HS-5 (cell line): ENCODE measurements at places on chromosomes 6 and 20.

- DNase-seq: no peak
Observed at GRCh38 chr6:85483846-85484245, 34.0 kb downstream of the NT5E start.

- no peak for DNase-seq
Observed at GRCh38 chr20:38804221-38804620, 1.3 kb upstream of the PPP1R16B start.

DNA sequence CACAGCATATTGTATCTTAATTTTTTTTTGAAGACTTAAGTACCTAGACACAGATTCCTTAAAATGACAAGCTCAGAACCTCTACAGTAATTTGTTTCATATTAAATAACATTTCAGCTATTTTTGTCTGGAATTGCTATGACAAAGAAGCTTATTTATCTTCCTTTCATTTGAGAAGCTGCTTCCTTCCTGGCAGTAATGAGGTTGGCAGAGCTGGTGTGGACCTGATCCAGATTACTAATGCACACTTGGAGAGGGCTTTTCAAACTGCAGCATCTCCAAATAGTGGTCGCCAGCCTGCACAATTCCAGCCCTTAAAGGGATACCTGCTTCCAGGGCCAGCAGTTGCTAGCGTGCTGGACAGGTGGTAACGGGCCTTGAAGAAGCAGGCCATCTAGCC, 12.1 kb downstream of the PTCHD4 start:
- DNase-seq: no peak

- no peak for DNase-seq
Observed at GRCh38 chr6:3196770-3197169, 30.7 kb downstream of the TUBB2B start.

DNA sequence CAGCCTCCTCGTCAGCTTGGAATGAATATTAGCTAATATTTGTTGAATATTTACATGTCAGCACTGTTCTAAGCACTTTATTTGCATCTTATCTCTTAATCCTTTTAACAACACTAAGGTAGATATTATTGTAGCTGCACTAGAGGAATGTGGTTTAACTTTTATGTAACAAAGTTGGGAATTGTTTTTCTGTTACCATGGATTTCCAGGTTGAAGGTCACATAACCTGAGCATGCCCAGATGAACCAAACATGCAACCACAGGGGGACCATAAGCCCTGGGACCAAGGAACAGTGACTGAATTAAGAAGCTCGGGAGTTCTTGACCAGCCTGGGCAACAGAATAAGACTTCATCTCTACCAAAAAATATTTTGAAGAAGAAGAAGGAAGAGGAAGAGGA, 29.1 kb upstream of the YWHAB start:
- DNase-seq: no peak

DNA sequence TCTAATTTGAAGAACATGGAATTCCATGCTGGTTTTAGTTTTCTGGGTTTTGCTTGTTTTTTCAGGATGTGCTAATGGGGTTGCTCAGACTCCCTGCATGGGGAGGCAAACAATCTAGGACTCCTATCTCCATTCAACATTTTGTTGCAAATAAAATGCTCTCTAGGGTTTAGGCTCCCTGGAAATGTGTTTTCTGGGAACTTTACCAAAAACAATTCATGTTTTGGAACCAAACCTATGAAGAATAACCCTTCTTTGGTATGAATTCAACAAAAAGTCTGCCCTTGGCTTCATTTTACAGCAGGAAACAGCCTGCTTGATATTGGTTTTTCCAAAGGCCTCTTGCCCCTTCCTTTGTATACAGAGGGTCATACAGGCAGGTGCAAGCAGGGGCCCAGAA, 217.7 kb downstream of the FOXA2 start:
- no peak for DNase-seq

- DNase-seq: peak; percentile 31
Observed at GRCh38 chr6:161029195-161029809, 37.7 kb downstream of the MAP3K4 start.

GRCh38 chr20:8117636-8118035, 14.4 kb upstream of the PLCB1 start:
- no peak for DNase-seq

- DNase-seq: no peak
Observed at GRCh38 chr6:106782536-106783285, 153.3 kb downstream of the QRSL1 start.

- peak; percentile 88 for DNase-seq
Observed at GRCh38 chr20:36017048-36017951, 48.9 kb downstream of the CNBD2 start.

DNA sequence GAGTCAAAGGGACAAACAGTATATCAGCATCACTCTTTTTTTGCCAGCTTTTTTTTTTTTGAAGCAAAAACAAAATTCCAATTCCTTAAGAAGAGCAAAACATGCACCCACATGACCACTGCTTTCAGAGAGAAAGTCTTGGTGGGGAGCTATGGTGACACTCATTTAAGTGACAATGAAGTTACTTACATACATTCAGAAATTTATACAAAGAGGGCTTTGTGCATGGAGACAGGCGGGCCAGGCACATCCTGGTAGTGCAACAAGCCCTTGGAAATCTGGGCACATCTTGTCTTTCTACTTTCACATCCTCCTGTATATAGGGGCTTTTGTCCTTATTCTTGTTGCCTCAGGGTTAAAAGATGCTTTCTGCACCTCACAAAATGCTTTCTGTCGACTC, 55.9 kb downstream of the IL22RA2 start:
- no peak for DNase-seq

DNA sequence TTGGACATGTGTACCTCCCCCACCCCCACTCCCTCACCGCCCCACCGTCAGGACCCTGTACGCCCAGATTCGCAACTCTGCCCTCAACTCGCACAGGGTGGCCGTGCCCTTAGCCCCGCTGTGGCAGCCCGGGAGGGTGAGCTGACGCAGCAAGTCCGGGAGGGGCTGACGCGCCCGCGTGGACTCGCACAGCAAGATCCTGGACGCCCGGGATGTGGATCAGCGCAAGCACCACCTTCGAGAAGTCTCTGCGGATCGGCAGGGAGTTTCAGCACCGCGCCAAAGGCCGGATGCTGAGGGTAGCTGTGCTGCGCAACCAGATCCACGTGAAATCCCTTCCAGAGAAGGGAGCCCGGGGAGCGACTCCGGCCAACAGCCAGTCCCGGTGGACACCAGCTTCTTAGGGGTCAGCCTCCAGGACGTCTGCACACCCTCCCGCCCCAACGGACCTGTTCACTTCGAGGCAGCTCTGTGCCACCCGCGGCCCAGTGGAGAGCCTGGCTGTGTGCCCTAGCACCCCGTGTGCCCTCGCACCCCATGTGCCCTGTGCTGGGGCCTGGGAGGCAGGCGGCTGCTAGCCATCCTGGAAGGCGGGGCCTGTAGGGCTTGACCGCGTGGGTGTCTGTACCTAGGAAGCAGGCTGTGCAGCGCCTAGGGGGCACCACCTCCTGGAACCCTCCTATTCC, 6.7 kb upstream of the GJA10 start:
- DNase-seq: no peak

- peak; percentile 53 for DNase-seq
Observed at GRCh38 chr6:92779746-92780145, 639.6 kb downstream of the EPHA7 start.

DNA sequence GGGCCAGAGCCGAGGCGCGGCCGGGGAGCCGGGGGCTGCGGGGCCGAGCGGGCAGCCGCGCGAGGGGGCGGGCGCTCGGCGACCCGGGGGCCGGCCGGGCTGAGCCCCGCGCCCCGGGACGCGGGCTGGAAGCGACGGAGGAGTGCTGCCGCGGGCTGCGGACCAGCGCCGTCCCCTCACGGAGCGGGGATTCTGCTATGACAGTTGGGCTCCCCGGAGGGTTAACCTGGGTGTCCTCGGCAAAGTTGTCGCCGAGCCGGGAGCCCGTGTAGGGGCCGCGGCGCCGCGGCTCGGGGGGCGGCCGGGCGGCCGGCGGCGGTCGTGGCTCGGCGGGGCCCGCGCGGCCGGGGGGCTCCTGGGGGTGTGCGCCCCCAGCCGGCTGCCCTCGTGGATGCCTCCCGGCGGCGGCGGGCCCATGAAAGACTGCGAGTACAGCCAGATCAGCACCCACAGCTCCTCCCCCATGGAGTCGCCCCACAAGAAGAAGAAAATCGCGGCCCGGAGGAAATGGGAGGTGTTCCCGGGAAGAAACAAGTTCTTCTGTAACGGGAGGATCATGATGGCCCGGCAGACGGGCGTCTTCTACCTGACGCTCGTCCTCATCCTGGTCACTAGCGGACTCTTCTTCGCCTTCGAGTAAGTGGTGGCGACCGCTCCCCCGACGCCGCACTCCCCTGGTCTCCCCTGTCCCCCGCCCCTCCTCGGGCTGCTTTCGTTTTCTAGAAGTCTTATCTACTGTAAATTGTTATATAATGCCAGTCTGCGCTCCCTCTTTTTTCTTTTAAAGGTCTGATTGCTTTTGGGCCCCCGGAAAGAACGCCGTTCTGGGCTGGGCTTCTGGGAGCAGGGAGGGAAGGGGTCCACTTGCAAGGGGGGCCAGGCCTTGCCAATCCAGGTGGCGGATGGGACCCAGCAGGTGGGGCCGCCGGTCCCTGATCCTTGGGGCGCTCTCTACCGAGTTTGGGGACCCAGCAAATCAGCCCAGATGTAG, 936 bp downstream of the ZDHHC14 start:
- DNase-seq: no peak

- DNase-seq: no peak
Observed at GRCh38 chr6:71886184-71887005, at the start of gene RIMS1. TSS of gene RIMS1 (plus strand) at chr6:71886550. CDS start at chr6:71887024, 474 bp downstream.

- DNase-seq: no peak
Observed at GRCh38 chr6:42236030-42236429, 18.4 kb upstream of the MRPS10 start.

GRCh38 chr6:7235712-7236305, 77.2 kb downstream of the SSR1 start:
- no peak for DNase-seq

GRCh38 chr6:34332251-34333198, 59.9 kb downstream of the NUDT3 start:
- no peak for DNase-seq

DNA sequence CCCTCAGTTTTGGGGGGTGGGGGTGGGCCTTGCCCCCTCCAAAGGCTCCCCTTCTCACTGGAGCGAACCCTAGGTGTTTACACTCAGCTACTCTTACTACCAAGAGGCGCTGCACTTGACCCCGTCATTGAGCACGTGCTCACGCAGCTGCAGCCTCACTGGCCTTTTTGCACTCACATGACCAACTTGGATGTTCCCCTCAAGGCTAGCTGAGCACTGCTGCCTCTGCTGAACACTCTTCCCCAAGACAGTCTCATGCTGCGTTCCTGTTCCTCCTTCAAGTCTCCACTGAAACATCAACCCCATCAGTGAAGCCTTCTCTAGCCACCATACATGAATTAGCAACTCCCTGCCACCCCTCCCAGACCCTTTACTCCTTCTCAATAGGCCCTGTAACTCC, 4.0 kb downstream of the SOD2 start:
- DNase-seq: no peak

DNA sequence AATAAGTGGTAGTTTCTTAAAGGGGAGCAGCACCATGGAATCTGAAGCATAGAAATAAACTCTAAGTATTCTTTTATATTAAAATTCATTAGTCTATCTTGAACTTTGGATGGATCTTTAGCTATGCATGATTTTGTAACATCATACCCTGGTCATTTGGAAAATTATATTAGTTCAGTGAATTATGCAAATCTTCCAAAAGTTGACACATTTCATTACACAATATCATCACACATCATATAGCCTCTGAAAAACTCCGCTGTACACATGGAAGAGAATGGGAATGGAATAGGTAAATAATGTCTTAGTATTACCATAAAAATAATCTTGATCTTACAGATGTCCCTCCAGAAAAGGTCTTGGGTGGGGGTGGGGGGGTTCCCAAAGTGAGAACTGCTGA, 96.1 kb downstream of the ATXN1 start:
- no peak for DNase-seq

GRCh38 chr6:169424821-169425240, 171.2 kb upstream of the THBS2 start:
- DNase-seq: no peak

- DNase-seq: no peak
Observed at GRCh38 chr6:48628316-48628715, 517.3 kb upstream of the PTCHD4 start.

- DNase-seq: no peak
Observed at GRCh38 chr20:33753763-33754162, 22.0 kb downstream of the ZNF341 start.

DNA sequence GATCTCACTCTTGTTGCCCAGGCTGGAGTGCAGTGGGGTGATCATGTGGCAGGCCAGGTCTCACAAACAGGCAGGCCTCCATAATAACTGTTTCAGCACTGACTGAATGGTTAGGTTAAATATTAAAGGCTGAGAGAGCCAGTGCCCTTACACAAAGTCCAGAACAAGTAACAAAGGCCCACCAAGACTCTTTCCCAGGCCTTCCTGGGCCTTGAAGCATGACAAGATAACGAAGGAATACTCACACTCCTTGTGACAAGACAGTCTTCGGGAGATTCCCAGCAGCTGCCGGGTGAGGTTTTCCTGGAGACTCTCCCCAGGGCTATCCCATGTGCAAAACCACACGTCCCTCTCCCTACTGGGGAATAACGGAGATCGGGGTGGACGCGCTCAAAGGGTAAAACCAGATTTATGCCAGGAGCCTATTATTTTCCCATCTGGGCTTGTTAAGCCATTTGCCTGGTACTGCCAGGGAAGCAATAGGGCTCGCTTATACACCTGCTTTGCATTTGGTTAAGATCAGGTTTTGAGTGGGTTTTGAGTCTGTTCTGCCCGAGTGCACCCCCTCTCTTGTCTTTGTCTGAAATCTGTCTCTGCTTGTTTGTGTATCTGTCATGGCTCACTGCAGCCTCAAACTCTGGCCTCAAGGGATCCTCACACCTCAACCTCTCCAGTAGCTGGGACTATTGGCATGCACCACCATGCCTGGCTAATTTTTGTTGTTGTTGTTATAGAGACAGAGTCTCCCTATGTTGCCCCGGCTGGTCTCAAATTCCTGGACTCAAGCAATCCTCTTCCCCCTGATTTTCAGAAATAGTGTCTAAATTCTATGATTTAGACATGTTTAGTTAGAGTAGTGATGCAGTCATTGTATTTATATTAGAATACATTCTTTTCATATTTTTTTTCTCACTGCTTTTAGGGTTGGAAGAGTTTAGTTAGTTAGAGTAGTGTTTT, 1.4 kb upstream of the ENPP3 start:
- DNase-seq: no peak

- DNase-seq: no peak
Observed at GRCh38 chr6:42454428-42454791, 2.7 kb upstream of the TRERF1 start.

- DNase-seq: peak; percentile 46
Observed at GRCh38 chr6:42777126-42777822, 4.6 kb upstream of the BICRAL start.

GRCh38 chr6:63945987-63946386, 310.4 kb downstream of the PHF3 start:
- no peak for DNase-seq

DNA sequence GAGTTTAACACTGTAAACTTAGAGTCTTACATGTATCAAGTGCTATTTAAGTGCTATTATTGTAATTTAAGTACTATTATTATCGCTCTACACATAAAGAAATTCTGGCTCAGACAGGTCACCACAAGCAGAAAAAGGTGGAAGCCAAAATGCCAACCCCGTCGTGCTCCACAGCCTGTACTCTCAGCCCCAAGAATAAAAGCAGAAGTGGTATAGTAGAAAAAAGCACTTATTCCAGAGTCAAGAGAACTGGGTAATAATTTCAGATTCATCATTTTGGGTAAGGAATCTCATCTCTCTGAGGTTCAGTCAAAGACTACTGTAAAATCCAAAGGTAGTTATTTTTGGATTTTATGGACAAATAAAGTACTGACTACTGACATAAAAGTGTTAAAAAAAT, 943 bp downstream of the ZUP1 start:
- no peak for DNase-seq

- DNase-seq: no peak
Observed at GRCh38 chr20:23145281-23145700, 59.2 kb upstream of the CD93 start.

GRCh38 chr6:101478891-101479290, 85.4 kb downstream of the GRIK2 start:
- DNase-seq: no peak
